ENCODE measurements at places on chromosomes 16 and 17. TPM values are rescaled to one million over a fixed set of nuclear protein-coding genes. Genes with fewer than 3 reads are reported as not detected.

DNA sequence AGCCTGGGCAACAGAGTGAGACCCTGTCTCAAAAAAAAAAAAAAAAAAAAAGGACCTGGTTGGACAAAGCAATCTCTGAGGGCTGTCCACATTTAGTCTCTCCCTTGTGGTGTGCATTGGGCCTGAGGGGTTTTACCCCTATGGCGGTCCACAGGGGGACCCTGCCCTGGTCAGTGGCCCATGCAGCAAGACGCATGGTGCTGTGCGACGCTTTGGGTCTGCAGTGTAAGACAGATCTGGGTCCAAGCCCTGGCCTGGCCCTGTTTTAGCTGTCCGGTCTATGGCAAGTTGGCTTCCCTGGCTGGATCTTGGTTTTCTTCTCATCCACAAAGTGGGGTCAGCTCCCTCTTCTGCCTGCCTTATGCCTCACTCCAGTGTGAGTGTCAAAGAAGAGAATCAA, 123.2 kb upstream of the NLRP1 start:
- ATAC-seq: no peak

DNA sequence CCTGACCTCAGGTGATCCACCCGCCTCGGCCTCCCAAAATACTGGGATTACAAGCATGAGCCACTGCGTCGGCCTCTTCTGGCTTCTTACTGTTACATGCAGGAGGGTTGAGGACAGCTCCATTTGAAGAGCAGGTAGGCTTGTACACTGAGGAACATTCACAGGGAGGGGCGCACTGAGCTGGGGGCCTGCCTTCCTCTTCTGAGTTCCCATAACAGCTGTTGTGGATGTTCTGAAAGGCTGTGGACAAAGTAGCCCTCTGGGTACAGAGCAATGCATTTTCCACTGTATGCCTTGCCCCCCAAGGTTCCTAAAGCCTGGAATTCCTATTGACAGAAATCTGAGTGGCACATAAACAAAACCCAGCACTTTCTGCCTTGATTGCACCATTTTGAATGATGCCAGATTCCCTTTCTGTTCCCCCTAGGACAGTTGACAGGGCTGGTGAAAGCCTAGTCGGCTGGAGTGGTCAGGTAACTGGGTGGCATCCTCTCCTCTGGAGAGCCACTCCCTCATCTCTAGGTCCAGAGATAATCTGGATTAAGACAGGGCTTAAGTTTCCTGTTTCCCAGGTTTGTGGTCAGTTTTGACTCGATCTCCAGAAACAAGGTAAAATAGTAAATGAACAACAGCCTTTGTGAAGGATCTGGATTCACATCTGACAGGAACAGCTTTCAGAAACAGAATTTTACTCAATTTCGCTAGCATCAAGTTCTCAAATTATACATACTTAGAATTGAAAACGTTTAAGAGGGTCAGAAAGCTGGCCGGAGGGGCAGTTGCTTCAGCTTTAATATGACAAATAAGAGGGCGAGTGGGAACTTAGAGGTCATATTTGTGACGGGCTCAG, 1.3 kb upstream of the CDK5R1 start:
- no peak for ATAC-seq

DNA sequence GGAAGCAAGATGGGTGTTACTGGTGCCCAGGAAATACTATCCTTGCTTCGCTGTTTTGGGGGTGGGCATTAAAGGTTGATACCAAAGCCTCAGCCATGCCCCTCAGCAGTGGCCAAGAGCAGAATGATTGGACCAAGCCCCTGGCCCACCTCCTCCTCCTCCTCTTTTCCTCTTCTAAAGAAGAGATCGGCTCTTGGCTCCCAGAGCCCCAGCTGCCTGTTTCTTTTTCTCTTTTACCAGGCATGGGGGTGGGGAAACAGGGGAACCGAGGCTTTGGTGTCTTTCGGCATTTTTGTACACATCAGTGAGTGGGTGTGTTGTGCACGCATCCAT, 5.8 kb downstream of the THRA start:
- ATAC-seq: no peak

Gene STH
- total RNA-seq: not detected

DNA sequence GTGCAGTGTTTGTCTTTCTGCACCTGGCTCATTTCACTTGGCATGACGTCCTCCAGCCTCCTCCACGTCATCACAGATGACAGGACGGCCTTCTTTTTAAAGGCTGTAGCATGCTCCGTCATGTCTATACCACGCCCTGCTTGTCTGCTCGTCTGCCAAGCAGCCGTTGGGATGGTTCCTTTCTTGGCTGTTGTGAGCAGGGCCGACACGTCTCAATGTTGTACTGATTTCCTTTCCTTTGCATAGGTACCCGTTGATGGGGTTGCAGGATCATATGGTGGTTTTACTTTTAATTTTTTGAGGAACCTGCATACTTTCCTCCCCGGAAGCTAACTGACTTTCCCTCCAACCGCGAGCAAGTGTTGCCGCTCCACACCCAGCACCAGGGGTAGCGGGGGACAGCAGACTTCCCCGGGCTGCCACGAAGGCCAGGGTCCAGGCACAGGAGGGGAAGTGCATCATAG, 212.2 kb upstream of the ZNF469 start:
- peak; percentile 71 for ATAC-seq

DNA sequence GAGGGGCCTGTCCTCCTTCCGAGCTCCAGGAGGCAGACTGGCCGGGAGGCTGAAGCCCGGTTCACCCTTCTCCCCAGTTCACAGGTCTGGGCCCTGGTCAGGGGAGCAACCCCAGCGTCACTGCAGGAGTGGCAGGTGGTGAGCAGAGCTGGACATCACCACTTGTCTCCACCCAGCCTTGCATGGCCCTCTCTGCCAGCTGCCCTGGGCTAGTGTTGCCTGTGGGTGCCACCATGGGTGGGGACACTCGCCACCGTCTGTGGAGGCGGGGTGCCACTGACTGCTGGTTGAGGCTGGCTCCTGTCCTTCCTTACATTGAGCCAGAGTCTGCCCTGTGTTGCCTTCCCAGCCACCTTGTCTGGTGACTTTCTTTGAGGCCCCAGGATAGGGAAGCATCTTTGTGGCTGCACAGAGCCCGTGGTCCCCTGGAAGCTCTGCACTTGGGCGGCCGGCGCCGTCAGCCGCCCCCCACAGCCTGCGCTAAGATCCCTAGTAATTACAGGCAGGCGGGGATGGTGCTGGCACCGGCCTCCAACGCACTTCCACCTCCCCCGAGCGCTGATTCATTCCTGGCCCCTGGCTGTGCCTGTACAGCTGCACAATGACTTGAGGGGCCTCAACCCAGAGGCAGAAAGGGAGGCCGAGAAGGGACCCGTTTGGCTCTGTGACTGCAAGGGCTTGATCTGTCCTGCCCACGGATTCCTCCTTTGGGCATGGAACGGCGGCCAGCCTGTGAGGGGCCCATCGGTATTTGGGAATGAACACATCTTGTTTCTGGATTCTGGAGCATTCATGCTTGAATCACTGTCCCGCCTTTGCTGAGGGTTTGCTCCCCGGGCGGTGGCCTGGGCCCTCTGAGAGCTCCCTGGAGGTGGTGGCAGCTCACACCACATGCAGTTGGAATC, 5.2 kb downstream of the BAIAP2 start:
- ATAC-seq: no peak

Gene PRSS33
- not detected for total RNA-seq

DNA sequence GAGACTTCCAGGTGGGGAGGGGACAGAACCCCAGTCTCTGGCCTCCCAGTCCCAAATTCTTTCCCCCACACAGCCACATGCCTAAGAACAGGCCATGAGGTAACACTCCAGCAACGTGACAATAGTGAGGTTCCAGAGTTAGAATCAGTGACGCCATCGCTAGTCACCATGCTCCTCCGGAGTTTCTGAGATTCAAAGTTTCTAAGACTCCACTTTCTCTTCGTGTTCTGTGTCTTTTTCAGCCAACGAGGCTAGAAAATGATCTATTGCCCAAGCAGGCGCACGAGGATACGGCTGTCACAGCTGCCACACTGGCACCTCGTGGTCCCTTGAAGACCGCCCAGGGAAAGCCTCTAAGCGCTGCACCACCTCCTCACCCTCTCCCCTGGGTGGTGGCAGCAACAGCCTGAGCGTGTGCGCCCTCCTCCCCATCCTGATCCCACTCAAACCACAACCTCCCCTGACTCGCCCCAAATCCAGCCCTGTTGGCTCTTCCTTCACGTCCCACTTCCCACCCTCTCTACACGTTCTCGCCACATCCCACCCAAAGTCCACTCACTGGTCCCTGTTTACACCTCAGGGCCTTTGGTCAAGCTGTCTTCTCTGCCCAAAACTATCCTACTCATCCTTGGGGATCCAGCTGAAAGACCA, 1.0 kb downstream of the MCRIP1 start:
- ATAC-seq: peak; percentile 21

GRCh38 chr16:20410121-20410723, 888 bp downstream of the ACSM5 start:
- no peak for ATAC-seq

DNA sequence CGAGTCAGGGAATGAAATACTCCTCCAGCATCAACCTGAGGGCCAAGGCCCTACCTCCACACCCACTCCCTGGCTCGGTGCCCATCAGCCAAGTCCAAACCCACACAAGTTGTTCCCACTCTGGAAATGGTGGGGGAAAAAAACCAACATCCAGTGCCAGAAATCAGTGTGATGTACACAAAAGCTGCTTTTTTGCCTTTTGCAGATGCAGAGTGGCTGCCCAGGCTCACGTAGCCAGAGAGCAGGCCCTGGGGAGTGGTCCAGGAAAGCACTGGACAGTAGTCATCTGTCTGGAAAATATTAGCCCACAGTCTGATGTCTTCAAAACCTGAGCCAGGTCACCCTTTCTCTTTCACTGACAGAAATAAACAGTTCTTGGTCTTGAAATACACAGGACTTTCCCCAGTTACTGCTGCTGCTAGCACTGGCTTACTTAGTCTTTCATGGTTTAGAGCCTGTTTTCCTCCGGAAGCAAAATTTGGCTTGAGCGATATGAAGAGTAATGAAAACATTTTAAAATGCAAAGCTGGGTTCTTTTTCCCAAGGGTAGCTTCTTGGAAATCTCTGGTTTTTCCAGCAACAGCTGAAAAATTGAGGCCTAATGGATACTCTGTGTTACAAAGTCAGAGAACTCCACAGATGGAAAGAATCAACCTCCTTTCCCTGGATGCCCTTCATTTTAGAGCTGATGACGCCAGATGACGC, 18.2 kb upstream of the NOS2 start:
- ATAC-seq: no peak

Measured in esophagus mucosa (tissue), 1 donor.